ENCODE measurements at places on chromosomes 5 and 9.

GRCh38 chr9:136052991-136053756 is 41.9 kb downstream of the NACC2 start:
- peak; percentile 38 for DNase-seq

- no peak for DNase-seq
These were observed 142.4 kb downstream of the YIPF5 start for GRCh38 chr5:144028058-144028457.

DNA sequence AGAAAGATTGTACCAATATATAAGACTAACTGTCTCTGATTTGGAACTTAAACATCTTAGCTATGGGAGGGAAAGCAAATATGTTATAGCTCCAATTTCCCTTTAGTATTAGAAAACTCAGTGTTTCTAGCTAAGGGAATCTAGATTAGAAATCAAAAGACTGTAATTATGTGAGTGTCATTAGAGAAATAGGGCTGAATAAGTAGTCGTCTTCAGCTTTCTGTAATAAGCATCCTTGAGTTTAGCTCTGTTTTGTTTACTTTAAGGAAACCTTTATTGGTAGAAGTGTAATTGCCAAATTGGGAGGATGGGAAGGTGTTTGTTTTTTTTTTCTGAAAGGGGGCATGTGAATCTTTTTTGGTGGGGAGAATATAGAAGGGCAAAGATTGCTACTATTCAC is 5.2 kb downstream of the DMXL1 start:
- DNase-seq, result no peak

DNA sequence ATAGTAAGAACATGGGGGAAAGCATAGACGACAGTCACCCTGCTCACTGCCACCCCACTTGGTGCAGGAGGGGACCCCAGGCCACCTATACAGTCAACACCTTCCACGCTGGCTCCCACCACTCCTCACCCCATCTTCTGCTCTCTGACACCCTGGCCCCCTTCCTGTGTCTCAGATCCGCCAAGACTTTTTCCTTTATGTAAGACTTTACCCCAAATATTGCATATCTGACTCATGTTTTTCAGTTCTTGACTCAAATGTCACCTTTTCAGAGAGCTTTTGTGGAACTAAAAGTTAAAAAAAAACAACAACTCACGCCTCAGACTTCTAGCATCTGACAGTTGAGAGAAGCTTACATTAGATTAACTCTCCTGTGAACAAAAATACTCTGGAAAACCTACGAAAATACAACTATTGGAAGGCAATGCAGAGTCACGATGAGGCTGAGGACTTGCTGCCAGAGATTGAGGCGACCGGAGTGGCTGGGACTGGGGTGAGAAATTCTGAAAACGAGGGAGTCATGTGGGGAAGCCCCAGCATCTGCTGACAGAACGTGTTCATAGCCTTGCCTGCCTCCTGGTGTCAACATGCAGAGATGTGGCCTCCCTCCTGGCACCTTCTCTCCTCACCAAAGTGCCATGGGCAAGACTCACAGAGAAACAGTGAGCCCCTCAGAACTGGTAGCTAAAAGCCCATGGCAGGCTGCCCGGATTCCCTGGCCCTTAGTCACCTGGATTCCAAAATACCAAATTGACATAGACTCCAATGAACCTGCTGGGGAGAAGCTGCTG is 22.4 kb upstream of the FCN2 start:
- DNase-seq, result no peak

GRCh38 chr5:147930769-147931168 is 24.4 kb upstream of the C5orf46 start:
- DNase-seq, result no peak

- DNase-seq, result no peak
These were observed 852.2 kb downstream of the EFNA5 start for GRCh38 chr5:106818552-106818951.

DNA sequence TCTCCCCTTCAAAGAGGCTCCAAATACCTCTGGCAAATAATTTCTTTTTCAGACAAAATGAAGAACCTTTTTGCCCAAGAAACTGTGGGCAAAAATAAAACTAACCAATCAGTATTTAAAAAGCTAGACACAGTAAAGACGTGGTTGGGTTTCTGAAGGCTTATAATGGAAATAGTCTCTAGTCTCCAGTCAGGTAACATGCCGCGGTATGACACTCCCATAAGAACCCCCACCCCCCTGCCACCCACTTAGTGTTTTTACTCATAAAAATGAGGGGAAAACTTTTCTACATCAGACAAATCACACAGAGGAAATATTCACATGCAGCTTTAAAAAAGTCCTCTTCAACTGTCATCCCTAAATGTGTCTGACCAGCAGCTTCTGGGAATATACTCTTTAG is 105.3 kb downstream of the THBS4 start:
- DNase-seq, result no peak

GRCh38 chr5:172881691-172882370 is 47.8 kb downstream of the ERGIC1 start:
- DNase-seq, result no peak

GRCh38 chr5:153619771-153620170 is 129.3 kb downstream of the GRIA1 start:
- no peak for DNase-seq

DNA sequence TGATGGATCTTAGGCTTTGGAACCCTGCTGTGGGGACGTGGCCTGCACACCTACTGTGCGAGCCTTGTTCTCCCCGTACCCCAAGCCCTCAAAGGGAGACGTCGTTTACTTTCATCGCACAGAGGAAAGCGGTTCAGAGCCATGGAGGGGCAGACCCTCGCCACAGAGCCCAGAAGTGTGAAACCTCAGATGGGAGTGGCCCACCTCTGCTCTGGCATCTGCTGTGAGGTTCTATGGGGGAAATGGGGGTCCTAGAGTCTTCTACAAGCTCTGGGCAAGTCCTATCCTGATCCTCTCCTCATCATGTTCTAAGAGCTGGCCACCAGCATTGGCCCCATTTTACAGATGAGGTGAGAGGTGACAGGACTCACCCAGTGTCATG is 3.7 kb upstream of the RNF44 start:
- DNase-seq, result no peak

DNA sequence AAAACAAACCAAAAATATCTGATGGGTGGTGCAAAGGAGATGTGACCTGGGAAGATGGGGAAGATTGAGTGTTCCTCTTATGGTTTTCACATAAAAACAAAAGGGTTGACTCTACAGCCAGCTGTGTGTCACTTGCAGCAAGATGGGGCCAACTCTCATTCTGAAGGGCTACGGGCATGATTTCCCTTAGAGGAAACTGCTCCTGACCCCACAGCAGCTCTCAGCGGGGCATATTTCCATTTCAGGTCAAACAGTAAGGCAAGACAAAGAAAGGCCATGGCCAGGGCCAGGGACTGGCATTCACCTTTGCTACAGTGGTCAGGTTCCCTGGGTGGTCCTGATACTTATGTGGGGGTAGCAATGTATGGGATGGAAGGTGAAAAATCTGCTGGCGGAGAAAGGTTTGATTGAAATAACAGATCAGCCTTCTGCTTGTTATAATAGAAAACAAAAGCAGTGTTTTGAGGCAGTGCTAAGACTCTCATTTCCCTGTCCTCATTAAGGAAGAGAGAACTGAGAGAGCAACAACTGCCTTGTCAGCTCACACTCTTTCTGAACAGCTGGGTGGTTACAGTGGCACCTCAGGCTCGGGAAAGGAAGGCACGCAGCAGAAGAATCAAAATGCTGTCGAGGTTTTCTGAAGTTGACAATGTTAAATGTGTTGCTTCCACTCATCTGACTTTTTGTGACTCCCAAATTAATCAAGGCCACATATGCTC is 120.7 kb upstream of the PCA3 start:
- DNase-seq, result no peak

DNA sequence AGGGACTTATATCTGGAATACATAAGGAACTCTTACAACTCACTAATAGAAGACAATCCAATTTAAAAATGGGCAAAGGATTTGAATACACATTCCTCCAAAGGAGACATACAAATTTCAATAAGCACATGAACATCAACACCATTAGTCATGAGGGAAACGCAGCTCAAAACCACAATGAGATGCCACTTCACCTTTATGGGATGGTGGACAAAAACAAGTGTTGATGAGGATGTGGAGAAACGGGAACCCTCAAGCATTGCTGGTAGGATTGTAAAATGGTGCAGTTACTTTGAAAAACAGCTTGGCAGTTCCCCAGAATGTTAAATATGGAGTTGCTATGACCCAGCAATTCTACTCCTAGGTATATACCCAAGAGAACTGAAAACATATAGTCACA is 72.7 kb upstream of the IER5L start:
- no peak for DNase-seq

DNA sequence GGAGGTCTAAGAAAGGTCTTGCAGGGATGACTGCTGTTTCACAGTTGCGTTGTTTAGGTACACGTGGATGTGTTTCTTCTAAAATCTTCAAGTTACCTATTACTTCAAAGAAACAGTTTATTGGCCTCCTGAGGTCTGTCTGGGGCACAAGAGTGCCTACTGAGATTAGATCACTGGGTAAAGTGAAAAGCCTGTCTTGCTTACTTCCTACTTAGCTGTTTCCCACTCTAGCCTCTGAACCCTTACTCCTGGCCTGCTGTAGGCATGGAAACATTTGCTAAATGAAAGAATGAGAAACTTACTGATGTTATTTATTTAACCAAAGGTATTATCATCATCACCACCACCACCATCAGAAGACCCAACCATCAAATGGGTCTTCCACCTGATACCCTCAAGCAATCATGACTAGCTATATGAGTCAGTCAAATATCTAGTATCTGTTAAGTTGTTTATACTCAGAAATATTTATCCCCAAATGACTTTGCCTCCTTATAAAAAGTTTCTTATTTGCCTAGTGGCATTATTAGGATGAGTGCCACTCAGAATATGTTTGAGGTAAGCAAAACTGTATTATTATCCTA is 92.5 kb downstream of the ELAVL2 start:
- no peak for DNase-seq

GRCh38 chr9:125513303-125513667 is 193.7 kb downstream of the MAPKAP1 start:
- DNase-seq, result no peak

- DNase-seq, result no peak
These were observed 192.2 kb downstream of the SEC61B start for GRCh38 chr9:99414321-99414720.

DNA sequence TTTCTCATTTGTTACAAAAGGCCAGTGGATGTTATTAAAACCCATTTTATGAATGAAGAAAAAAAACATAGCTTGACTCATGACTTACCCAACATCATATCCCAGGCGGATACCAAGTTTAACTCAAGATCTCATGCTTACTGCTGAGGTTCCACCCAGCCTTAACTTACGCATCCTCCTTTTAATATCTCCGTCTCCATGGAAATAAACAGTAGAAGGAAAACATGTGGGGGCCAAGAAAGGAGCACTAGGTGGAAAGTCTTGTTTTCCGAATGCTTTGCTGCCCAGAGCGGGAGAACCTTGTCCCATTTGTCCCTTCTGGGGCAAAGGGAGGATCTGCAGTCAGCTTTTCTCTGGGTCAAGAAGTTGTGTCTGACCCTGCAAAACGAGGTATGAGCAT is 44.1 kb downstream of the ANGPTL2 start:
- DNase-seq, result no peak

GRCh38 chr9:121670431-121670830 is 19.0 kb downstream of the DAB2IP start:
- no peak for DNase-seq

DNA sequence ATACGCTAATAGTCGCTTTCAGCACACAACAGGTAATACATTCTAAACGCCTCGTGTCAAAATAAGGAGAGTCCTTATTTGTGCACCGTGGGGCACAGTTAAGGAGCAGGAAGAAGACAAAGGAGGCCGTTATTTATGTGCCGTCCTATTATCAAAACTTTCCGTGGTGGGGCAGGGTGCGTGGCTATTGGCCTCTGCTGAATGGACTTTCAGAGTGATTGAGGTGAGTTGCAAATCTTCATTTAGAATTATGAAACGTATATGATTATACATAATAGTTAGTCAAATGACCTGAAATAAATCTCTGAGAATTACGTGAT is 833 bp downstream of the C5orf24 start:
- DNase-seq, result no peak

DNA sequence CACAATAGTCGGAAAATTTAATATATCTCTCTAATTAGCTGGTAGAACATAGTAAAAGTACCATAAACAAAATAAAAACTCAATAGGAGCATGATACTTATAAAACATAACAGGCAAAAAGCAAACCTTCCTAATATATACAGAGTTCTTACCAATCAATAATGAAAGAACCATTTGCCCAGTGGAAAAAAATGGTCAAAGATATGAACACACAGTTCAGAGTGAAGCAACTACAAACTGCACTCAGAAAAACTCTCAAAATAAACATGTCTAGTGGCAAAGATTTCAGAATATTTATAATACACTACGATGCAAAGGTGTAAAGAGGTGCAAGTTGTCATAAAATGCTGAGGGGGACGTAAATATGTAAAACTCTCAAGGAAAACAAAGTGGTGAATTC is 576.2 kb upstream of the CTNND2 start:
- DNase-seq, result no peak

DNA sequence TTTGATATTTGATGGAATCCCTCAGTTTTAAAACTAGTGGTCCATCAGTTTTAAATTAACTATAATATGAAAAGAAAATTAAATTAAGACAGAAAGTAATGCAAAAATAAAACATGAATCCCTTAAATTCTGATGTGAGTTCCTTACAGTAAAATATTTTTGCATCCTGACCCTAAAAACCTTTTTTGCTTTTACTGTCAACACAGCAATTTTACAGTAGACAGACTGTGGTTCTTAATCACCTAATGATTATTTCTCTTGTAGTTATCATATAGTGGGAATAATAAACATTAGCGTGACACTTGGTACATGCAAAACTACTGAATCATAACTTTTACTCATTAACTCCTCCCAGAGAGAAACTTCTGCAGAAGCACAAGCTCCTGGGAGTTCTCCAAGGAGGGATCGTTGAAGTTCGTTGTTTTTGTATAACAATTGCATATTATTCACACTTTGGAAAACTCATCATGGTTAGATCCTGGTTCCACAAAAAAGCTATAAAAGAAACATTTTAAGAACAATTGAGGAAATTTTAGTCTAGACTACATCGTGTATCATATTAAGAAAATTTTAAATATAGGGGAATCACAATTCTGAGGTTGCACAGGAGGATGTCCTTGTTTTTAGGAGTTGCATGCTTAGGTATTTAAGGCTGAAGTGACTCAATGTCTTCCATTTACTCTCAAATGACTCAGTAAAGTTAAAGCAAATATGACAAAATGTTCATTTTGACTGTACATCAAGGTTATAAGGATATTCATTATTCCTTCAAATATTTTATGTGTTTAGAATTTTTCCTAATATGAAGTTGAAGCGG is 88.2 kb upstream of the NIPAL4 start:
- DNase-seq, result no peak
